Foreskin fibroblast (primary cell): ENCODE measurements at places on chromosomes 11 and 22.

- DNase-seq: peak; percentile 2
Measured at GRCh38 chr22:16932577-16932976, 75.4 kb downstream of the GAB4 start.

DNA sequence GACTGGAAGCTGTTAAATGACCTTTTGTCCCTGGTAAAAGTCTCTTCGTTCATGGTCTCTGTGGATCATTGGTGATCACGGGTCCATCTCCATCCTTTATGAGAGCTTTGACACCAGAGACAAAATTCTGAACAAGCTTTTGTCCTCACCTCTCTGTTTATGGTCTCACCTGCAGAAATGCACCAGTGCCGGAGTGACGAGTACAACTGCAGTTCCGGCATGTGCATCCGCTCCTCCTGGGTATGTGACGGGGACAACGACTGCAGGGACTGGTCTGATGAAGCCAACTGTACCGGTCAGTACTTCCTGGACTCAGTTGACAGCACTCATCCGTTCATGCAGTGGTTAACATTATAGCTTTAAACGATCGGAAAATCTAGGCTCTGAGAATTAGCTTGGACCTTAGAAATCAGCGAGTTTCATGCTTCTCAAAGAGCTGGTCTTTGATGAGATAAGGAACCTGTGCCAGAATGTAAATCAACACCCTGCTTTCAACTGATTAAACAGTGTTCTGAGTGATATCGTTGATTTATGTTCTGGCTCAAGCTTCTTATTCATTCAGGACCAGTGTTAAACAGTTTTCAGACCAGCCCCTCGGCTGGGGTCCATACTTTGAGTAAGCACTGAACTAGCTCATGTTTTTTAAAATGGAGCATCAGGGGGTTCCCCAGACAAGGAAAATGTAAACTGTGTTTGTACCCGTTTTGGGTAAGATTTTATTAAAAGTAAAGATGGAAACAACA, 124.5 kb upstream of the SORL1-AS1 start:
- no peak for DNase-seq

DNA sequence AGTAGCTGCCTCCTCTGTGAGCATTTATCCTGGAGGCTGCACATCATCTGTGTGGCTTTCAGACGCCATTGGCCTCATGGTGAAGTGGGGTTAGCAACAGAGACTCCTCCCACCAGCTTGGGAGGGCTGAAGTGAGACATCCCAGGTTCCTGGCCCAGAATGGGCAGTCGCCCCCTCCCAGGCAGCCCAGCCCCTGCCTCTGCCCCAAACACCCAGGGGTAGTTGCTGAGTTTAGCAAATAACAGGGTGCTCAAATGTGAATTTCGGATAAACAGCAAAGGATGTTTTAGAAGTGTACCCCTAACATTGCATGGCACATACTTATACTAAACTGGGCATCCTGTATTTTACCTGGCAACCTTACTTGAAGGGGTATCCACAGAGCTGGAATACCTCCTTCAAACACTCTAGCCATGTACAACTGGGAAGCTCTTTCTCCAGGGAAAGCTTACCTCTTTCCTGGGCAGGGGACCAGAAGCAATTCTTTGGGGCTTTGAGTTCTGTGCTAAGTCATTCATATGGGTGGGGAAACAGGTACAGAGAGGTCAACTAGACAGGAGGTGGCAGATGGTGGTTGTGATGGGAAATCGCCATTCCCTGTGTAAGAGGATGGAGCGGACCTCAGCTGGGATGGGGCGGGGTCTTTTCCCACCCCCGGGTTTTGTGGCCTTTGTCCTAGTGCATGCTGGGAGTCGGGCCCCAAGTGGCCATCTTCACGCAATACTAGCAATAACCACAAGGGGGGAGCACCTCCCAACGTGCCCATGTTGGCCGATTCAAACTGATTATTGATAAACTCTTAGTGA, 19.3 kb downstream of the MTFP1 start:
- peak; percentile 57 for DNase-seq

DNA sequence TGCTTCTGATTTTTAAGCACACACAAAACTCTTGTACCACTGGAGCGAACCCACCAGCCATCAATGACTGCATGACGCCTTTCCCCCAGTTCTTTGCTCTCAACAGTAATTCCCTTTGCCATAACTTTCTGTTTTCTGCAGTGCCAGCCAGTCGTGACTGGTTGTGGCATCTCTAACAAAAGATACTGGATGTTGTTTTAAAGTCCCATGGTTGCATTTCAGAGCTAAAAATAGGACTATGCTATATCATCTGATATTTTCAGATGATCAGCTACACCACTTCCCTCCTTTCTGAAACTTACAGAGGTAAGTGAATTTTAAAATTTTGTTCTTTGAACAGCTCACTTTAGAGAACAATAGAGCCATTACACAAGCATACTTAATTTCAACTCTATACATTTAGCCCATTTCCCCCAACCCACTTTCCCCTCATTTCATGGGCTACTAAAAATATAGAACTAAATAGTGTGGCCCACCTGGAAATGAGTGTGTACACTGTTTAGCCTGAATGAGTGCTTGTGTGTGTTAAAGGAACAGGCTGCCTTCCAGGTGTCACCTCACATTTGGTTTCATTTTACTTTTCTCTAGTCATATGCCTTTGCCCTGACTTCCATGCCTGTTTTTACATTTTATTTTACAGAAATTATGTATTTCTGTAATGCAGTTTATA, 136.9 kb upstream of the ZC3H12C start:
- DNase-seq: no peak

- no peak for DNase-seq
Measured at GRCh38 chr11:16365581-16366228, 9.4 kb upstream of the SOX6 start.

DNA sequence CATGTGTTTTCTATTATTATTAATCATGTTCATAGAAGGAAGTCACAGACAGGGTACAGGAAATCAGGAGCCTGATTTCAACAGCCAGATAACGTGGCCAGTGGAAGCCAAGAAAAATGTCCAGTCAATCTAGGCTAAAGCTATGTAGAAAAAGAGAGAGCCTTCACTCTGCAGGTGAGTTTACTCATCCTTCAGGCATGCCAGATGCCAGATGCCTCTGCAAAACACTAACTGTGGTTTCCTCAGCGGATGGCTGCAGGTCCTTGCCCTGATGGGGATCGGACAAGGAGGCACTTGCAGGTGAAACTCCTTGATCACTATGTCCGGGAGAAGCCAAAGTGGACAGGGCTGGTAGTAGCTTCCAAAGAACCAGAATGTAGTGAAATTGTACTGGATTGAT, 962.3 kb upstream of the RAG2 start:
- DNase-seq: no peak
